Large intestine (tissue), 12 donors: ENCODE measurements at places on chromosomes 13 and 19. TPM values are rescaled to one million over a fixed set of nuclear protein-coding genes. Genes with fewer than 3 reads are reported as not detected.
A peak's percentile ranks its signal among the peaks of the same experiment; 100 is the strongest.

- H3K4me3 ChIP-seq, result no peak overlapping the region
- H3K36me3 ChIP-seq, result no peaks in the 10 kb centered on the region
- no peaks in the 10 kb centered on the region for H3K27me3 ChIP-seq
- DNase-seq, result peak; percentile 70
- no peak overlapping the region for H3K27ac ChIP-seq
- H3K4me1 ChIP-seq, result no peaks in the 10 kb centered on the region
Measured at GRCh38 chr13:21478881-21479808, 20.0 kb upstream of the ZDHHC20 start.

DNA sequence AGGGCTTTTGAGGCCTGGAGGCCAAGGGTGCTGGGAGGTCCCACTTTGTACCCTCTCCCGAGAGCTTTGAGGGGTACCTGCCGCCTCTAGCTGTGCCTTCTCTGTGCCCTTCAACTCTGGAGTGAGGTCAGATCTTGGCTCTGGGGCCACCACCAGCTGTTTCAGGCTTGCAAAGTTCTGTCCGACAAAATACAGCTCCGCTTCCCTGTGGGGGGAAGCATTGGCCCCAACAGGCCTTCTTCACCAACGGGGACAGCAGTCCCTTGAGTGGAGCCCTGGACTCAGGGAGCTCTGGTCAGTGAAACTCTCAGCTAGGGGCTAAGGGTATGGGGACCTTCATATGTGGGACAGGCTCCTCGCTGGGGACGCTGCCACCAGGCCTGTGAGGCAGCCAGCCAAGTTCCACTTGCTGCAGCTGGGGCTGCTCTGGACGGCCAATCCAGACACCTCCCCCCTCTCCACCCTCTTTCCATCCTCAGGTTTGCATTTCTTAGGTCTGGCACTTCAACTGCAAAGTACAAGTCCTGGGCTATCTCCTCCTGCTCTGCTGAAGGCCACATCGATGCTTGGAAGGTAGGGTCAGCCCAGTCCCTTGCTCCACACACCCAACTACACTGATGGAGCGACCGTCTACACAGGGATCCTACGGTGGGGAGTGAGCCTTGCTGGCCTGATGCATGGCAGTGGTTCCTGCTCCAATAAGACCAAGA is 46.8 kb downstream of the C13orf46 start:
- H3K4me3 ChIP-seq, result no peak overlapping the region
- DNase-seq, result no peak
- H3K27ac ChIP-seq, result no peak overlapping the region

- no peaks in the 10 kb centered on the region for H3K36me3 ChIP-seq
- DNase-seq, result no peak
- no peak overlapping the region for H3K27ac ChIP-seq
- H3K4me3 ChIP-seq, result no peak overlapping the region
- H3K4me1 ChIP-seq, result no peaks in the 10 kb centered on the region
Measured at GRCh38 chr13:66659701-66660467, 570.3 kb downstream of the PCDH9 start.

- no peaks in the 10 kb centered on the region for H3K36me3 ChIP-seq
- H3K4me3 ChIP-seq, result no peak overlapping the region
- no peak for DNase-seq
- no peaks in the 10 kb centered on the region for H3K4me1 ChIP-seq
- no peaks in the 10 kb centered on the region for H3K27me3 ChIP-seq
Measured at GRCh38 chr13:99425485-99426341, 75.6 kb upstream of the TM9SF2 start.

- H3K27ac ChIP-seq, result no peak overlapping the region
- no peak overlapping the region for H3K4me3 ChIP-seq
- no peaks in the 10 kb centered on the region for H3K4me1 ChIP-seq
- no peak for DNase-seq
- no peaks in the 10 kb centered on the region for H3K27me3 ChIP-seq
- no peaks in the 10 kb centered on the region for H3K36me3 ChIP-seq
Measured at GRCh38 chr13:102020611-102021216, 381.1 kb downstream of the FGF14 start.

GRCh38 chr13:77038907-77039480 is 12.0 kb upstream of the FBXL3 start:
- no peak for DNase-seq
- H3K4me3 ChIP-seq, result no peak overlapping the region
- H3K36me3 ChIP-seq, result no peaks in the 10 kb centered on the region
- peaks cover 4% of the 10 kb centered on the region for H3K4me1 ChIP-seq
- no peak overlapping the region for H3K27ac ChIP-seq

The DACT3 gene
- 13.7 TPM for polyA plus RNA-seq

The ZNF888 gene
- 9.3 TPM for polyA plus RNA-seq
